ENCODE measurements at places on chromosomes 12 and 14.

GRCh38 chr14:24694680-24695079 is 60.7 kb upstream of the GZMB start:
- no peak for ATAC-seq

GRCh38 chr12:87660987-87661774 is 368.0 kb downstream of the C12orf50 start:
- ATAC-seq: no peak

DNA sequence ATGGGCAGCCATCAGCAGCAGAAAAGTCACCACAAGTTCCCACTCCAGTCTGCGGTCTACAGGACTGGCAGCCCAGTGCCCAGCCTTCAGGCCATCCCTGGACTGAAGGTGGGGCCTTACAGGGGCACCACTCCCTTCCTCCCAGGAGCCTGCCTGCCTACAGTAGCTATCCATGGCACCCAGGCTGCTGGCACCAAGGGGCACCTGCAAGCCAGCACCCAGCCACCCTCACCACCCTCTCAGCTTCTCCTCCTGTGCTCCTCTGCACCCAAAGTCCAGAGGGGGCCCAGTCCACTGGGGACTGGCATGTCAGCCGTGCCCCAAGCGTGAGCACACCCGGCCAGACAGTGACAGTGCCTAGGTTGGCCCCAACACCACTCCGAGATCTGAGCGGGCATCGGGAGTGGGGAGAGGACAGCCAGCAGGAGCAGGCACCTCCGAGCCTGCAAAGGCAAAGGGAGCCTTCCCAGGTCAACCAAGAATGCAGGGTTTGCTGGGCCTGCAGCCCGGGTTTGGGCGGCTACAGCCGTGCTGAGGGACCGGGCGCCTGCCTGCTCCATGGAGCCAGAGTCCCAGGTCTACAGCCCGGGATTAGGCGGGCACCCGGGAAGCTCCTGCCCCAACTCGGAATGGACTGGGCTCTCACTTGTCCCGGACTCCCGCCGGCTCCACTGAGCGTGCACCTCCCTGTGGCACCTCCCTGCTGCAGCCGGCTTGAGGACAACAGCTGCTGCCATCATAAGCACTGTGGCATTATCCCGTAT is 8.1 kb upstream of the OR6C65 start:
- no peak for ATAC-seq

DNA sequence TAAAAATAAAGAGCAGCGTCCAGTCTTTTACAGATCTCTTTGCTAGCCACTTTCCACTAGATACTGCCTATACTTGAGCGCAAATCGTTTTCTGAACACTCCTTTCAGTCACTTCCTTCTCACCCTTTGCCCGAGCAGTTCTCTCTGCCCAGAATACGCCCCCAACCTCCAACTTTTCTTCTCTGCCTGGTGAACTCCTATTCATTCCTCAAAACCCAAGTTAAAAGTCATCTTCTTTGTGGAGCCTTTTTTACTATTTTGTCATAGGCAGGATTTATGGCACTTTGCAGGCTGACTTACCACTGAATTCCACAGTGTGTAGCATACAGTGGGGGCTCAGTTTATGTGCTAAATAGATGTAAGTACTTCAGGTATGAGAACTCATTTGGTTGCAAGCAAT is 4.0 kb downstream of the CCDC63 start:
- no peak for ATAC-seq

DNA sequence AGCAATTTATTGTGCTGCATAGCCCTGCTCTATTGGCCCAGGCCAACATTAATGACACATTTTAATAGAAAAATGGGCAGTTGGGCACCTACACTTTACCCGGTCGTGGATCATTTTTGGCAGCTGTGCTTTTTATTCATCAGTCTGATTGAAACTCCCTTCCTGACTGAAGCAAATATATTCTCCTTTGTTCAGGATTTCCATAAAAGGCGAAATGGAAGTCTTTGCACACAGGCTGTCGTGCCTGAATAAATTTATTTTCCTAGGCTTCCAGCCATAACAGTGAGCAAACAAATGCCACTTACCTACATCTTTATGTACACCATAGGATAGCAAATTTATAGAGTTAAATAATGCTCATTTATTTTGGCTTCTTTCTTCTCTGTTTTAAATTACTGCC is 480.7 kb upstream of the DCN start:
- ATAC-seq: no peak

- no peak for ATAC-seq
Measured at GRCh38 chr14:99649643-99650042, 4.7 kb downstream of the HHIPL1 start.
